Uterus (tissue), 4 donors: ENCODE measurements at places on chromosomes 3 and 15. TPM values are rescaled to one million over a fixed set of nuclear protein-coding genes. Genes with fewer than 3 reads are reported as not detected.

Gene MEGF11
- total RNA-seq: not detected

- H3K36me3 ChIP-seq: no peaks in the 10 kb centered on the region
- no peaks in the 10 kb centered on the region for H3K27me3 ChIP-seq
Measured at GRCh38 chr3:135240426-135240825, 445.4 kb downstream of the EPHB1 start.

DNA sequence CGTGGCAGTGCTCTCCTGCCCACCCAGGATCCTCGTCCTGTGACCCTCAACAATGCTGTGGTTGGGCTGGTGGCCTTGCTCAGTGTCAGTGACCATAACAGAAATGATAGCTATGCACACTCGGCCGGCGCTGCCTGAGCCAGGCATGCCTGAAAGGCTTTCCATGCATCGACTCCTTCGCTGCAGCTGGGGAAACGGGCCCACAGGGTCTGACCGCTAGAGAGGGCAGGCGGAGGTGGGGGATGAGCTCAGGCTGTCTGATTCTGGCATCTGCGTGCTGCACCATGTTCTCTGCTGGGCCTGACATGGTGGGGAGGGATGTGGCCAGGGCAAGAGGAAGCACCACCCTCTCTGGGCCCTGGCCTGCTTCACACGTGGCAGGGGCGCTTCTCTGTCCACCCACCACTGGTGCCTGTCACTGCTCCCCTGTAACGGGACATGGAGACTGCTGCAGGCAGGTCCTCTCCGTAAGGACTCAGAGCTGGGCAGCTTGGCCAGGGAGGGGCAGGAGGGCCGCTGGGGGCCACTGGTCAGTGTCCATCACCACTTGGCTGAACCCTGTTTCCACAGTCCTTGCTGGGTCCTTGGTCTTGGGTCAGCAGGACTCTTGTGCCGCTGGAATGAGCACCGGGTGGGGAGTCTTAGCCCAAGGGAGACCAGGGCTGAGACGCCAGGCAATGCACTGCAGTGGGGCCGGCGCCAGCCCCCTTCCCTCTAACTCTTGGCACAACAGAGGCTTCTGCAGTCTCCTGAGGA, 64.1 kb upstream of the RPL32 start:
- no peaks in the 10 kb centered on the region for H3K27me3 ChIP-seq
- no peak overlapping the region for H3K27ac ChIP-seq
- no peak overlapping the region for H3K4me3 ChIP-seq
- no peaks in the 10 kb centered on the region for H3K4me1 ChIP-seq
- H3K36me3 ChIP-seq: no peaks in the 10 kb centered on the region

DNA sequence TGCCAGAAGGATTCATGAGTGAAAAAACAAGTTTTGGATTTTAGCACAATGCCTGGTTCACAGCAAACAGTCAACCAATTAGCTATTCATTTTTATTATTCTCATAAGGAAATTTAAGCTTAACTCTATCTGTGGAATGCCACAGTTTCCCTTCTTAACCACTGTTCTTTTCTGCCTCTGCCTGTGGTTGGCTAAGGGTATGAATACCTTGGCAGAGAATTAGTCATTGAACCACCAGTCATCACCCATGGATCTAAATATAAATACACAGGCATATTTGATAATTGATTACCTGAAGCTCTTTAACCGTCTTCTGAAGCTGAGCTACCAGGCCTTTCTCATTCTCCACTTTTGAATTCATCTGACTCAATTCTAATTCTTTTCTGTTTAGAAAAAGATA, 79.9 kb downstream of the MYH15 start:
- no peak for DNase-seq
- H3K27me3 ChIP-seq: no peaks in the 10 kb centered on the region
- H3K27ac ChIP-seq: no peak overlapping the region
- no peaks in the 10 kb centered on the region for H3K36me3 ChIP-seq
- H3K4me3 ChIP-seq: no peak overlapping the region
- H3K4me1 ChIP-seq: no peaks in the 10 kb centered on the region

DNA sequence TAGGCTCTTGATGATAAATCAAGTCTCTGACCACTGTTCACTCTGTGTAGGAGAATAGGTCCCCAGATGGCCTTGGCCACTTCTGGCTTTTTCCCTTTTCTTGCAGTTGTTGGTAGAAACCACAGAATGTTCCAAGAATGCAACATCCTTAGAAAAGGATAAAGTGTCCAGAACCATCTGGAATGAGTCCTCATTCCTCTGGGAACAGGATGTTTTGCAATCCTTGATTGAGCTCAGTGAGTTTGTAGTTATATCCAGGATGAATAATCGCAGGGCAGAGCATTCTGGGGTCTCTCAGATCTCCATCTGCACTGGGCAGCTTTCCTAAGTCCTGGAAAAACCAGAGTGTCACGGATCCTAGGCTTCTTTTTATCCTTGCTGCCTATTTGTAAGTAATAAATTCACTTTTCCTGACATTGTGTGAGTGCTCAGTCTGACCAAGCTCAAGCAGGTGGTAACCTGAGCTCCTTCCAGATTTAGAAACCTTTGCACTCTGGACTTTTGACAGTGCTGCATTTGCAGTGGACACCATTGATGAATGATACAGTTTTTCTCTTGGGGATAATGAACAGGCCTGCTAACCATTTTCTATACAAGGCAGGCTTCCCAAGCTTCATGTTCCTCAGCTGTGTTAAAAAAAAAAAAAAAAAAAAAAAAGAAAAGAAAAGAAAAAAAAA, 1028.6 kb downstream of the OTOL1 start:
- H3K4me1 ChIP-seq: no peaks in the 10 kb centered on the region
- H3K36me3 ChIP-seq: no peaks in the 10 kb centered on the region
- no peak for DNase-seq

GRCh38 chr3:18649666-18650363, 224.7 kb upstream of the SATB1 start:
- no peak for DNase-seq
- no peaks in the 10 kb centered on the region for H3K27me3 ChIP-seq
- no peaks in the 10 kb centered on the region for H3K36me3 ChIP-seq

Gene TMCO5A
- total RNA-seq: not detected

Gene KBTBD13
- total RNA-seq: not detected

DNA sequence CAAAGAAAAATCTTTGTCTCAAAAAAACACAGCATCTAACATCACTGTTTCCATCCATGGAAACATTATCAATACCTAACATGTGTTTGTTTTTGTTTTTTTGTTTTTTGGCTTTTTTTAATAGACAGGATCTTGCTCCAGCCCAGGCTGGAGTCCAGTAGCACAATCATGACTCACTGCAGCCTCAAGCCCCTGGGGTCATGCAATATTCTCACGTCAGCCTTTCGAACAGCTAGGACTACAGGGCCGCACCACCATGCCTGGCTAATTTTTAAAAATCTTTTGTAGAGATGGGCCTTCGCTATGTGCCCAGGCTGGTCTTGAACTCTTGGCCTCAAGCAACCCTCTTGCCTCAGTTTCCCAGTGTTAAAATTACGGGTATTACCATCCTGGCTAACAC, 52.8 kb downstream of the RAF1 start:
- no peak overlapping the region for H3K4me3 ChIP-seq
- no peak overlapping the region for H3K27ac ChIP-seq
- no peaks in the 10 kb centered on the region for H3K4me1 ChIP-seq
- no peak for DNase-seq
- no peaks in the 10 kb centered on the region for H3K36me3 ChIP-seq

- H3K27ac ChIP-seq: no peak overlapping the region
- DNase-seq: no peak
- no peaks in the 10 kb centered on the region for H3K4me1 ChIP-seq
- no peaks in the 10 kb centered on the region for H3K27me3 ChIP-seq
Measured at GRCh38 chr3:25080461-25080860, 347.6 kb upstream of the RARB start.

Gene TP63
- total RNA-seq: not detected

Gene LRCH3
- 104 TPM for total RNA-seq

Gene FRMD5
- total RNA-seq: not detected

DNA sequence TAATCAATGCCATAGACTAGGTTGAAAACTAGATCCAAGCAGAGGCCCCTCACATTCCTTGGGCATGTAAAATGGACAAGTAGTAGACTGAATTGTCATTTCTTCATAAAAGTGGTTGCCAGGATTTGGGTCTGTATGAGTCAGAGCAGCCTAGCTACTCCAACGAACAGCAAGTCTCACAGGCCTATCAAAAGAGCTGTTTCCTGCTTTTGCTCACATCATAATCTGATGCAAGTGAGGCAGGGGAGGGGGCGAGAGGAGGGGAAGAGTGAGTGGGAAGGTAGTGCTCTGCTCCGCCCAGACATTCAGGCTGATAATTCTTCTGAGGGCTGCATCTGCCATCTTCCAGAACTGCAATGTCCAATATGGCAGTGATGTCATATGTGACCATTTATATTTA, 228.9 kb upstream of the PRICKLE2 start:
- no peaks in the 10 kb centered on the region for H3K36me3 ChIP-seq
- no peak for DNase-seq
- H3K4me3 ChIP-seq: no peak overlapping the region
- no peaks in the 10 kb centered on the region for H3K4me1 ChIP-seq
- no peak overlapping the region for H3K27ac ChIP-seq

DNA sequence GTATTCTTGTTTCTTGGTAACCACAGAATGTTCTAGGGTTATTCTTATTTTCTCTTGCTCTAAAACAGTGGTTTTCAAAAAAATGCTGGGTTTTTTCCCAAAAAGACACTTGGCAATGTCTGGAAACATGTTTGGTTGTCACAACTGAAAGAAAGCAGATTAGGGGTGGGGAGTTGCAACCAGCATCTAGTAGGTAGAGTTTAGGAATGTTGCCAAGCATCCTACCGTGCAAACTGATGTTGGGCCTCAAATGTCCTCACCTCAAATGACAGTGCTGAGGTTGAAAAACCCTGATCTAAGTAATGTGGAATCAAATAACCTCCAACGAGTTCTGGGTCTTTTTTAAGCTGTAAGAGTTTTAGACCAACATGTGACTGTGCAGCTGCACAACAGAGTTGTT, 270.5 kb upstream of the STT3B start:
- H3K27ac ChIP-seq: no peak overlapping the region
- H3K36me3 ChIP-seq: no peaks in the 10 kb centered on the region
- no peaks in the 10 kb centered on the region for H3K27me3 ChIP-seq
- DNase-seq: no peak

Gene MLF1
- 23.8 TPM for total RNA-seq

DNA sequence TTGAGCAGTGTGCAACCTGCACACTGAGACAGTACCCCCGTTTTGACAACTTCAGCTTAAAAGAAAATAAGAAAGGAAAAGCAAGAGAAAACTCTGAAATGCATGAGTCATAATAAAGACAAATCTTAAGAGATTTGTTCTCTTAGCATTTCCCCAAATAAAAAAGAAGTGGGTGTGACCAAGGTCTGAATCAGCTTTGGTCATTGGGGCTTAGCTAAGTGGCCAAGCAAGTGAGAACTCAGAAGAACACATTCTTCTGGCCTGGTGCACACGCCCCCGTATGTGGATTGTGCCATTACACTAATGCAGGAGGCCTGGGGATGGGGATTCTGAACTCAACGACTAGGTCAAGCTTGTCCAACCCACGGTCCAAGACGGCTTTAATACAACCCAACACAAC, 56.9 kb upstream of the PDZRN3 start:
- no peak overlapping the region for H3K27ac ChIP-seq
- H3K27me3 ChIP-seq: no peaks in the 10 kb centered on the region
- H3K4me3 ChIP-seq: no peak overlapping the region
- no peak for DNase-seq

Gene CDC25A
- not detected for total RNA-seq

- H3K4me1 ChIP-seq: no peaks in the 10 kb centered on the region
- DNase-seq: no peak
- H3K27ac ChIP-seq: no peak overlapping the region
- H3K36me3 ChIP-seq: no peaks in the 10 kb centered on the region
- no peak overlapping the region for H3K4me3 ChIP-seq
- H3K27me3 ChIP-seq: no peaks in the 10 kb centered on the region
Measured at GRCh38 chr3:133192967-133193366, 154.8 kb downstream of the TMEM108 start.

DNA sequence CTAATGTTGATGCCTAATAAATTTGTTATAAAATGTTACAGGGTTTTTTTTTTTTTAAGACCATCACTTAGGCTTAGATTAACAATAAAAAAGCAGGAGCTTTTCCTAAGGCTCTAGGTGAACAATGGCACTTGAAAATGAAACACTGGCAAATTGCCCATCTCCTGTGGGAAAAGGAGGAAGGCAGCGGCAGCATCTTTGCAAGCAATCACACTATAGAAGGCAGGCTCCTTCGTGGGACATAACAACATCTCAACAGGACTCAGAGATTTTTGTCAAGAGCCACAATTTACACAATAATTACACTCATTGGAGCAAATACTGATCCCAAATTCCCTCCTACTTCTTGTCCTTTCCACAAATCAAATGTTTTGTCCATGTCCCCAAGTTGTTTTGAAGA, 646.7 kb downstream of the ROBO2 start:
- H3K36me3 ChIP-seq: no peaks in the 10 kb centered on the region
- no peak for DNase-seq
- H3K27ac ChIP-seq: no peak overlapping the region
- no peaks in the 10 kb centered on the region for H3K27me3 ChIP-seq

GRCh38 chr3:123457841-123458240, 9.0 kb upstream of the ADCY5 start:
- H3K36me3 ChIP-seq: no peaks in the 10 kb centered on the region
- no peak overlapping the region for H3K27ac ChIP-seq

GRCh38 chr3:151479452-151479851, 18.6 kb upstream of the IGSF10 start:
- no peaks in the 10 kb centered on the region for H3K27me3 ChIP-seq
- no peak overlapping the region for H3K4me3 ChIP-seq
- H3K27ac ChIP-seq: no peak overlapping the region
- H3K4me1 ChIP-seq: no peaks in the 10 kb centered on the region
- no peaks in the 10 kb centered on the region for H3K36me3 ChIP-seq

- peak overlapping the region; percentile 90 for H3K27ac ChIP-seq
- H3K4me1 ChIP-seq: peaks cover 7% of the 10 kb centered on the region
- peak overlapping the region; percentile 96 for H3K4me3 ChIP-seq
- no peaks in the 10 kb centered on the region for H3K27me3 ChIP-seq
Measured at GRCh38 chr3:88150371-88150770, 612 bp downstream of the C3orf38 start.

DNA sequence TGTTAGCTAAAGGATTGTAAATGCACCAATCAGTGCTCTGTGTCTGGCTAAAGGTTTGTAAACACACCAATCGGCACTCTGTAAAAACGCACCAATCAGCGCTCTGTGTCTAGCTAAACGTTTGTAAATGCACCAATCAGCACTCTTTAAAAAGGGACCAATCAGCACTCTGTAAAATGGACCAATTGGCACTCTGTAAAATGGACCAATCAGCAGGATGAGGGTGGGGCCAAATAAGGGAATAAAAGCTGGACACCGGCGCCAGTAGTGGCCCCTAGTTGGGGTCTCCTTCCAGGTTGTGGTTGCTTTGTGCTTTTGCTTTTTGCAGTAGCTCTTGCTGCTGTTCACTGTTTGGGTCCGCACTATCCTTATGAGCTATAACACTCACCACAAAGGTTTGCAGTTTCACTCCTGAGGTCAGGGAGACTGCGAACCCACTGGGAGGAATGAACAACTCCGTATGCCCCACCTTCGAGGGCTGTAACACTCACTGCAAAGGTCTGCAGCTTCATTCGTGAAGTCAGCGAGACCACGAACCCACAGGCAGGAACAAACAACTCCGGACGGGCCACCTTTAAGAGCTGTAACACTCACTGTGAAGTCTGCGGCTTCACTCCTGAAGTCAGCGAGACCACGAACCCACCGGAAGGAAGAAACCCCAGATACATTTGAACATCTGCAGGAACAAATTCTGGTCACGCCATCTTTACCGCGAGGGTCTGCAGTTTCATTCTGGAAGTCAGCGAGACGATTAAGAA, 1.1 kb upstream of the SUCLG2 start:
- DNase-seq: peak; percentile 18
- no peaks in the 10 kb centered on the region for H3K4me1 ChIP-seq
- no peak overlapping the region for H3K27ac ChIP-seq
- no peaks in the 10 kb centered on the region for H3K27me3 ChIP-seq

Gene MANF
- total RNA-seq: 14.7 TPM
